Cardiac septum (tissue), 1 donor: ENCODE measurements at places on chromosomes 5 and 9.
A peak's percentile ranks its signal among the peaks of the same experiment; 100 is the strongest.

GRCh38 chr9:136572003-136572827 is 26.4 kb upstream of the NOTCH1 start:
- DNase-seq = peak; percentile 86

DNA sequence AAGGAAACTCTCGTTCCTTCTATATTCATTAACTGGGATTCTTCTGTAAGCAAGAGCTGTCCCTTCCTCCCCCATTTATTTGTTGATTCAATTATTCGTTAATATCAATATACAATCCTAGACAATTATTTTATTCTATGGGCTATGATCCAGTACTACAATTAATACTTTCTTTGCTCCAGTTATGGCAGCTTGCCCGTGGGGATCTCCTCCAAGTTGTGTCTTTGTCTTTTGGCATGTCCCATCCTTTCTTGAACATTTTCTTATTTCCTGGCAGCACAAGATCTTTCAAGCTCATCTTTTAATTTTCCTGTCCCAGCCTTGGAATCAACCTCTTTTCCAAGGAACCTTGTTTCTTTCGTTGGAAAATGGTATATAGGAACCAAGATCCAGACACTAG is 249.3 kb downstream of the GAS1 start:
- DNase-seq = no peak

- peak; percentile 33 for DNase-seq
These were observed 16.5 kb upstream of the SMIM32 start for GRCh38 chr5:136209346-136209910.

- DNase-seq = no peak
These were observed 32.1 kb downstream of the B4GALT1 start for GRCh38 chr9:33135031-33135461.

- no peak for DNase-seq
These were observed 227.0 kb downstream of the EPB41L4A start for GRCh38 chr5:112192072-112192471.

GRCh38 chr5:134072471-134073210 is 41.8 kb upstream of the TCF7 start:
- DNase-seq = no peak

DNA sequence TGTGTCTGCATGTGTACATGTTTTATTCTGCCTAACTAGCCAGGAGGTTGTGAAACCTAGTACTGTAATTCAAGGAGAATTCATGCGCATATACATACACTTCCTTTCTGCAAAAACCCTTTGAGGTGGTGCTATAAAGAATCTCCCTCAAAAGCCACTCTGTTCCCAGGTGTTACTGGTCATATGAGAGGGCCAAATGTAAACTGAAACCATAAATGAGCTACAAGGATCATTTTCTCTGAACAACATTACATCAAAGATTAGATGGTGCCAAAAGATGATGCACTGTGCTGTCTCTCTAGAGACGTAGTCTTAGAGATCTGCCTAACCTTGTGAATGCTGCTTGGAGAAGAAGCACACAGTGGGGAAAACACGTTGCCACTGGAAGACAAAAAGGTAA is 15.7 kb downstream of the NREP start:
- no peak for DNase-seq

DNA sequence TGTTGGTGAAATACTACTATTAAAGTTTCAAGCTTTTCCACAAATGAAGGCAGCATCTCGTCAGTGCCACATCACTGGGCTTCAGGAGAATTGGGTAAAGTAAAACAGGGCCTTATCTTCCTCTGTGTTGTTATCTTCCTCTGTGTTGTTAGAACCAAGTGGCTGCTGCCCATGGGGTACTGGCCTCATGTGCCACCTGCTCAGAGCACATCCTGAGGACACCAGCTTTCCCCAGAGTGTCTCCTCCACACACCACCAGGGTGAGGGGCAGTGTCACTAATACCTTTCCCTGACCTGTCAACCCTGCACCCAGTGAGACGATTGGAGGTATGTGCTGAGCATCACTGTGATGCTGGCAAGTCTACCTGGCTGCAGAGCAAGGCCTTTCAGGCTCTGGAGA is 499.9 kb downstream of the SEMA5A start:
- no peak for DNase-seq

DNA sequence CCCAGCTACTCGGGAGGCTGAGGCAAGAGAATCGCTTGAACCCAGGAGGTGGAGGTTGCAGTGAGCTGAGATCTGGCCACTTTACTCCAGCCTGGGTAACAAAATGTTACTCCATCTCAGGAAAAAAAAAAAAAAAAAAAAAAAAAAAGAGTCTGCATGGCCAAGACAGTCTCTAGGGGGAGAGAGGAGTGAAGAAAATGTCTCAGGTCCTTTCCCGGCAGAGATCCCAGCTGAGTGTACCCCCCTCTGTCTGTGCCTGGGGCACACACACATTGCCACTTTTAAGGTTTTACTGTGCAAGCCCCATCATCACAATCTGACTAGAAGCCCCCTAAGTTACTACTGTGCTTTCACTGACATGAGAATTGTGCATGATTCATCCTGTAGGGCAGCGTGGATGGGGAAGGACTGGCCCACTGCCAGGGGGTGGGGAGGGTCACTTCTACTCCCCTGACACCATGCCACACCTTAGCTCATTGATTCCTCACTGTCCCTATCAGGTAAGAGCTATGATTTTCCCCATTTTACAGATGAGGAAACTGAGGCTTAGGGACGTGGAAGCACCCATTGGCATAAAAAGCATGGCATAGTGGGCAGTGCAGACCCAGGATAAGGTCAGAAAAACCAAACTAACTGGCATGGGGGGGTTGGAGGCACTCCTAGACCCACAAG is 102.3 kb upstream of the LARP1 start:
- peak; percentile 51 for DNase-seq

DNA sequence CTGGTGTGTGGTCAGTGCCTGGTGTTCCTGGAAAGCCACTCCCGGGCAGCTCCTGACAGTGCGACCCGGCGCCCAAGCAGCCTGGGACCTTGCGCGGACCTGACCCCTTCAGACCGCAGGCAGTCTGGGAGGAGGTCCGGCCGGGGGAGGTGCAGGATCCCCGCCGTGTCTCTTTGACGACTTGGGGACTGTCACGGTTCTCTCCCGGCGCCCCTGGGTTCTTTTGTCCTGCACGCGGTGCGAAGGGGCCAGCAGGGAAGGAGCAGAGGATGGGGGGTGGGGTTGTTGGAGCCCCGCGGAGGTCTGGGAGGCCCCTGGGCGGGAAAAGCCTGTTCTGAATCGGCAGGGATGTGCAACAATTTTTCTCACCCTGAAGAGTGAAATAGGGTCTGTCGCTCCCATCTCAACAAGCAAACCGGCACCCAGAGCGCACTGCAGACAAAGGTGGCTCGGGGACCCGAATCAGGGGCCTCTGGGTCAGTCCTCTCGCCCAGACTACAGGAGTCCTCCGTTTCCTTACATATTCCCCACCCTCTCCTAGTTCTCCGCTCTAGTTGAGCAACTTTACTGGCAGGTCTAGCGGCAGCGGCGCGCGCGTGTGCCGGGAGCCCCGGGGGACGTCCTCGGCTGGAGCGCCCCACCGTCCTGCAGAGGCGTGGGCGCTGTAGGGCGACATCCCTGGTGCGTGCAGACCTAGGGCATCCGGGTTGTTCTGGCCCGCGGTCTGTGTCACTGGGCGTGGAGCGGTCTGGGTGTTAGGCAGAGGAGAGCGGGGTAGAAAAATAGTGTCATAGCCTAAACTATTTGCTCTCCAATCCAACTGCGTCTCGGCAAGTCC is 1.2 kb downstream of the VCAN start:
- no peak for DNase-seq

- DNase-seq = no peak
These were observed 39.7 kb downstream of the CHSY3 start for GRCh38 chr5:129943936-129944335.

DNA sequence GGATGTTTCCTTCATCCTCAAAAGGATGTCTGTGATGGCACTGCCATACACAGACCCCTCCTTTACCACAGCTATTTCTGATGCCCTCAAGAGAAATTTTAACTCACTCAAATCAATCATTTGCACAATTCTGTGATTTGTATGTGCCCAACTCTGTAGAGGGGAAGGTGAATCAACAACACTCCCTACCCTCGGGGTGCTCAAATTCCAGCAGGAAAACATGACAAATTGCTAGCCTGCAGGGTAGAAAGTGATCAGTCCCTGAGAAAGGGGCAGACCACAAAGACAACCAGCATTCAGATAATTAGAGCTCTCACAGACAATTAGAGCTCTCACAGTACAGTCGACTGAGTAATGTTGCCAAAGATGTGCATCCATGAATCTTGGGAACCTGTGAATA is 45.3 kb upstream of the FOXE1 start:
- no peak for DNase-seq

- no peak for DNase-seq
These were observed 215.6 kb downstream of the EFNA5 start for GRCh38 chr5:107455111-107455544.

- DNase-seq = no peak
These were observed 82.1 kb downstream of the CYFIP2 start for GRCh38 chr5:157348049-157348400.

DNA sequence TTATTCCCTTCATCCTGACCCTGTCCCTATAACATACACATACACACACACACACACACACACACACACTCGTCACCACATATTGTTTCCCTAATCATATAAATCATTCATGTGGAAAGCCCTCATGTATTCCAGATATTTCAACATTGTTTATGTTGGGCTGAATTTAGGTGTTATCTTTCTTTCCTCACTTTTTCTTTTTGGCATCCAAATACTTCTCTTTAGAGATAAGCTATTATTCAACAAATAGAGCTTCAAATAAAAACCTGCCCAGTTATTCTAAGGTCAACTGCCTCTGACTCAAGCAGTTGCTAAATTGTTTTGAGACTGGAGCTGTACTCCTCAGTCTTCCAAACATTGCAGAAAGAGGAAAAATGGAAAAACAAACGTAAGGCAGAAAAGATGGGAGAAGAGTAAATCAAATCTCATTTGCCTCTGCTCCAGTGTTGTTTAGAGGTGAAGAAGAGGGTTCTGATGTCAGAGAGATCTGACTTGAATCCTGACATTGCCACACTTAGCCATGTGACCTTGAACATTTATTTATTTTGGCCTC is 215.7 kb downstream of the GAS1 start:
- no peak for DNase-seq

DNA sequence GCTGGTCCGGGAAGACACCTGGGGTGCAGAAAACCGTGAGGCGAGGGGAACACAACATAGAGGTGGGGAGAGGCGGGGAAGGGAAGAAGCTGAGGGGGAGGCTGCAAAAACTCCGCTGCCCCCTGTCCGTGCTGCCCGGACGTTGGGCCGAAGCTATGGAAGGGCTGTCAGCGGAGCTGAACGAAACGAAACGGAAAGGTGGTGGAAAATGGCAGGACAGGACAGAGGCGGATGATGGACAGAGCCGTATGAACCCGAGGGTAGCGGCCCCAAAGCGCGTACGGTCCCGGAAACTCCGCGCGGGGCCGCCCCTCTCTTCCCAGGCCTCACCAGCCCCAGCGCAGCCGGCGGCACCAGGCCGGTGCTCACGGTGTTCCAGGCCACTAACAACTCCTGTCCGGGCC is 272 bp downstream of the ANAPC2 start:
- no peak for DNase-seq

GRCh38 chr9:134739660-134739968 is 98.0 kb downstream of the COL5A1 start:
- DNase-seq = no peak

- DNase-seq = no peak
These were observed 37.5 kb upstream of the SHB start for GRCh38 chr9:38106488-38106887.

GRCh38 chr9:14498824-14499223 is 184.9 kb upstream of the NFIB start:
- DNase-seq = no peak

DNA sequence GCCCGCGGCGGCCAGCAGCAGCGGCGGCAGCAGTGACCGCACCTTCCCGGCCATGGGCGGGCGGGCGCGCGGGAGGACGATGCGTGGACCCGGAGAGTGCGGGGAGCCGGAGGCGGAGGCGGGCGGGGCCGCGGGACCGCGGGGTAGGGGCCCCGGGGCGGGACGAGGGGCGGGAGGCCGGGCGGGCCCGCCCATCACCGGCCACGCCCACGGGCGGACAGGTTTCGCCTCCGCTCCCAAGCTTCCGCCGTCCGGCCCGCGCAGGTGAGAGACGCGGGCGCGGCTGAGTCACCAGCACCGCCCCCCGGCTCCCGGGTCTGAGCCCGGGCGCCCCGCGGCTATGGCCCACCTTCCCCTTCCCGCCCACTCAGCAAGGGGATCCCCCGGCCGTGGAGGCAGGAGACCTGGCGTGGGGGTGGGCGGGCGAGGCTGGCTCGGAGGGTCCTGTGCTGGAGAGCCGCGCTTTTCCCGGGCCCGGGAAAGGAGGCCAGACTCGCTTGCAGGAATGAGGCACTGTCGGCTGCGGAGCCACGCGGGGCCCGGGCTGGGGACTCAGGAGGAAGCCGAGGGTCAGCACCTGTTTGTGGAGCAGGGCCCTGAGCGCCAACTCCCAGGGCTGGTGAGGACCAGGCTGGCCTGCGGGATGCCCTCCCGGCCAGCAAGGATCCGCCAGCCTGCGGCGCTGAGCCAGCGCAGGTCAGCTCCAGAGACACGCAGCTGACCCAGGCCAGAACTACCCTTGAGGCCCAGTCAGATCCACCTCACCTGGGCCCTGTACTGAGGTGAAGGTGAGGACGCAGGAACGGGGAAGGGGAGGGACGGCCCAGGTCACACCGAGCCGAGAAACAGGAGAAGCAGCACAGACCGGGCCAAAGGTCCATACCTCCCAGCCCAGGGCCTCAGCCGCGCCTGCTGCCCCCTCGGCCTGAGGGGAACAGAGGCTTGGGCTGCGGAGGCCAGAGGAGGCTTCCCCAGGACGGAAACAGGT is at the start of gene ENTPD2:
ENTPD2 (minus strand) TSS at position 118 of the 988 bp plus-strand sequence; CDS start at position 54, 64 bp downstream.
- no peak for DNase-seq

DNA sequence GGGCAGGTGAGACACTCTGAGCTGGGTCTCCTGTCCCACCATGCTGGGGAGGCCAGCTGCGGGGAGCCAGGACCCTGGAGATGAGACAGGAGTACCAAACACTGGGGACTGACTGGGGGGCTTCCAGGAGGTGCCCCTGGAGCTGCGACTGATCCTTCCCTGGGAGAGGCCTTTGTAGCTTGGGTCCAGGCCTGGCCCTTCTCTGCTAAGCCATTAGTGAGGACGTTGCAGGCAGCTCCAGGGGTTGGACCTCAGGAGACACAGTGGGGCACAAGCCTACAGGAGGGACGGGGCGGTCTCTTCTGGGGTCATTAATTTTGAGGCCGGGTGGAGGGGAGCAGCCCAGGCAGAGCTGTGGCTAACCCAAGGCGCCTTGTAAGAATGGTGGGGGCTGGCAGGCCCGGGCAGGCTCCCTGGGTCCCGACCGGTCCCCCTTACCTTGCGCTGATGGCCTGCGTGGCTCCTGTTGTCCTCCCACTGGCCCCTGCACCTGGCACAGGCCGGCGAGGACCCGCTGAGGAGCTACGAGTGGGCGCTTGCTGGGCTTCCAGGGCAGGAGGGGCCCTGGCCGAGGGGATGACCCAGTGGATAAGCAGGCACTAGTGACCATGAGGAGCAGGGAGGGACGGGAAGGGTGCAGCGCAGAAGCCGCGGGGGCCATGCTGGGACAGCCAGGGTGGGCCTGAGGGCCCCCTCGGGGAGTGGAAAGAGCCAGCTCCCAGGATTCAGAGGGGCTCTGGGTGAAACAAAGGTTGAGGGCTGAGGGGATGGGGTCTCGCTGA is 5.1 kb downstream of the MRPS2 start:
- no peak for DNase-seq
